IPS DF 19.7 (cell line): ENCODE measurements at places on chromosomes 2 and 18.

GRCh38 chr2:133888621-133889219 lies 320.5 kb upstream of the NCKAP5 start:
- DNase-seq, result no peak

- no peak for DNase-seq
Observed at GRCh38 chr18:70627182-70627802, 338.4 kb downstream of the SOCS6 start.

DNA sequence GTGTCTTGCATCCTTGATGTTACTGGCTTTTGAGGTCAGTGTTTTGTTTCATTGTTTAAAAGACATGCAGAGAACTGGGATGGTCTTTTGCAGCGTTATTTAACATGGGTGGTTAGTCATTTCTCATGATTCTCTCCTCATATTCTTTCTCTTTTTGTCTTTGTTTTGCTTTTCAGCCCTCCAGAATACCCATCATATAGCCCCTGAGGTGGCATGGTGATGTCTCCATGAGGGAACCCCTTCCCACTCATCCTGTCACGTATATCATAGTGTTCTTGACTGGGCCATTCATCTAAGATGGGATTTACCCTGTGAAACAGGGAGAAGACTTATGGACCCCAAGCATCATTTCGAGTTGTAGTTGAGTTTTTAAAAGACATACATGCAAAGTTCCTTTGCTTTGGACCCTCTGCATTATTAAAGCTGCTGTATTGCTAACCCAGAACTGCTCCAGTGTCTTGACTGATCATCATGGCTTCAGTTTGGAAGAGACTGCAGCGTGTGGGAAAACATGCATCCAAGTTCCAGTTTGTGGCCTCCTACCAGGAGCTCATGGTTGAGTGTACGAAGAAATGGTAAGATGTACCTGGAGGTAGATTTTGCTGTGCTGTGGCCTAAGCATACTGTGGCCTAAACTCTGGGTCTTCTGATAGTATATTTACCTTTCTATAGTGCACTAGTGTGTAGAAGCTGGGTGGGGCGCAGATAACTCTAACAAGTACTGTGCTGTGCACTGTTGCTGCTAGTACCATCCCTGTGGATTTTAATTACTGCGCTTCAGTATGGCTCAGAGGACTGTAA lies 1.4 kb downstream of the EHBP1 start:
- DNase-seq, result no peak

GRCh38 chr2:138060301-138060635 lies 96.0 kb downstream of the HNMT start:
- DNase-seq, result no peak

- DNase-seq, result no peak
Observed at GRCh38 chr2:65429786-65430602, 2.4 kb downstream of the SPRED2 start.

DNA sequence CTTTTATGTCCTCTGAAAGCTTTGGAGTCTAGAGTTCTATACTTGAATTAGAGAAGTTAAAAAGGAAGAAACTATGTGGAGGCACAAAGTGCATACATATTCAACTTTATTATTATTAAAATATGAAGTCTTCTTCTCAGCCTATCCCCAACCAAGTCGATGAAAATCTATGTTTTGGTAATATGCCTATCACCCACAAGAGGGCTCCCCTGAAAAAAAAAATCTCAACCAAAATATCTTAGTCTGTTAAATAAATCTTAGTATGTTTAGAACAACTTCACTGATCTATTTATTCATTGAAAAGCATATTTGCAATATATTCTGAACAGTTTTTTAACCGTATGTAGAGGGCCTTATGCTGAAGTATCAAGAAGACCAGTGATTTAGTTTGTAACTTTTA lies 804.5 kb downstream of the TDRD15 start:
- no peak for DNase-seq

- DNase-seq, result no peak
Observed at GRCh38 chr2:64751286-64752260, 97.9 kb upstream of the SERTAD2 start.

DNA sequence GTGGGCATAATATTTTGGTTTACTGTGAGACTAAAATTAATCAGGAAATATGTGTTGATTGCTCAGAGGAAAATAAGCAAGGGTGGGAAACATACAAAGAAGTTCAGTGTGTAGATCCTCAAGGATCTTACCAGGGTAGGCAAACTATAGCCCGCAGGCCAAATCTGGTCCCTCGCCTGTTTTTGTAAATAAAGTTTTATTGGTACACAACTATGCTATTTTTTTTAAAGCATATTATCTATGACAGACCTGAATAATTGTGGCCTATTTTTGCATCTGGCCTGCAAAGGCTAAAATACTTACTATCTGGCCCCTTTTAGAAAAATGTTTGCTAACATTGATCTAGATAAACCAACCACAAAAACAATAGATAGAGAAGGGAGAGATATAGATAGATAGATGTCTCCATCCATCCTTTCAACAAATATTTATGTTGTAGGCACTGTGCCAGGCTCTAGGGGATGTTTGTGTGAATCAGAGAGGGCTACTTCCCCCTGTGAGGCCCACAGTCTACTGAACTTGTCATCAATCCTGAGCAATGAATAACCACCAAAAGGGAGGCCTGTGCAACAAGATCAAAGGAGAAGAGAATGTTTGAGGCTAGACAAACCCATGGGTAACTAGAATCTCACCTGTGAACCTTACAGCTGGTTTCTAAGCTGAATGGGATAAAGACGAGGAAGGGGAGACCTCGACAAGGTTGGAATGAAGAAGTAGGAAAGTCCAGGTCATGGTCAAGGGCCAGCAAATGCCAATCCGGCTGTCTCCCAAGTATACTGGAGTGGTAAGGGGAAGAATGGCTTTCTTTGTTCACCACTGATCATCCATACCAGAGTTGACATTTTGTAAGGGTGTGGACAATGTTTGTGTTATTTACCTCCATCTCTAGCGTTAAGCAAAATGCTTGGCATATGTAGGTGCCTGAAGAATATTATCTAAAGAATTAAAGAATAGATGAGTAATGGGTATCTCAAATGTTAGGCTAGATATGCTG lies 23.6 kb downstream of the ALPK2 start:
- no peak for DNase-seq

DNA sequence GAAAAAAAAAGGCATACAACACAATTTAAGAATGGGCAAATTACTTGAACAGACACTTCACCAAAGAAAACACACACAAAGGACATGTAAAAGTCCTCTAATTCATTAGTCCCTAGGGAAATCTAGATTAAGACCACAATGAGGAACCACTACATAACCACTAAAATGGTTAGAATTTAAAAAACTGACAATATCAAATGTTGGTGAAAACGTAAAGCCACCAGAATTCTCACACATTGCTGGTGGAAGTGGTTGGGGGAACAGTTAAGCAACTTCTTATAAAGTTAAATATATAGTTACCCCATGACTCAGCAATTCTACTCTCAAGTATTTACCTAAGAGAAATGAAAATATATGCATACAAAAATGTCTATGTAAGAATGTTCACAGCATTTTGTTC lies 11.8 kb downstream of the RTN4 start:
- DNase-seq, result no peak

- DNase-seq, result no peak
Observed at GRCh38 chr2:119473621-119474370, 42.1 kb downstream of the TMEM37 start.

DNA sequence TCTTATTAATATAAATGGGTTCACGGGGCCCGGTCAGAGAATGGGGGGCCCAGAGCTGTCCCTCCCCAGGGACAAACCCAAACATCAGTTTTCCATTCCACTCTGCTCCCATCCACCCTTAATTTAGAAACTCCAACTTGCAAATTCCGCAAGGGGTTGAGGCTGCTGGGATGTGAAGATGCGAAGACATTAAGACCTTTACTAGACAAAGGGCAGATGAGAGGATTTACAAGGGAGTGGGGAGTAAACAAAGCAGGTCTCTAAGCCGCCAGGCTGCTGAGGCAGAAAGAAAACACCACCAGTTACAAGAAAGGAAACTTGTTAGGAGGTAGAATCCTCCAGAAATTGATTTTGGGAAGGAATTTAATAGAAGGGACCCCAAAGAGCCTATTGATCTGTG lies 33.1 kb downstream of the MARCO start:
- no peak for DNase-seq

GRCh38 chr18:22711192-22711685 lies 221.9 kb upstream of the RBBP8 start:
- no peak for DNase-seq

DNA sequence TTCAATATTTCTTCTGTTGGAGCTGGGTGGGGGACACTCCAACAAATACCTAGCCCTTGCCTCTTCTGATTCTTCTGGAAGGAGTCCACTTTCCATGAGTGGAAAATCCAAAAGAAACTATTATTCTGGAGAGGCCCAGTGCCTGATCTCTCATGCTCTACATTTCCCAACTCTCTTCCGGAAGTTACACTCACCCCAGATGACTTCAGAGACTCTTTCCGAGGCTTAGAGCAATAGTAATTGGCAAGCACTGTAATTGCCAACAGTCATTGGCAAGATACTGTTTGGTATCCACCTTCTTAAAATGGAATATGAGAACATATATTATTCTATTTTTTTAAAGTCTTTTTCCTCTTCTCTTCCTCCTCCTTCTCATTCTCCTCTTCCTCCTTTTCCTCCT lies 60.5 kb upstream of the CYRIA start:
- DNase-seq, result no peak

GRCh38 chr2:55147531-55147930 lies 84.6 kb downstream of the CLHC1 start:
- DNase-seq, result no peak

DNA sequence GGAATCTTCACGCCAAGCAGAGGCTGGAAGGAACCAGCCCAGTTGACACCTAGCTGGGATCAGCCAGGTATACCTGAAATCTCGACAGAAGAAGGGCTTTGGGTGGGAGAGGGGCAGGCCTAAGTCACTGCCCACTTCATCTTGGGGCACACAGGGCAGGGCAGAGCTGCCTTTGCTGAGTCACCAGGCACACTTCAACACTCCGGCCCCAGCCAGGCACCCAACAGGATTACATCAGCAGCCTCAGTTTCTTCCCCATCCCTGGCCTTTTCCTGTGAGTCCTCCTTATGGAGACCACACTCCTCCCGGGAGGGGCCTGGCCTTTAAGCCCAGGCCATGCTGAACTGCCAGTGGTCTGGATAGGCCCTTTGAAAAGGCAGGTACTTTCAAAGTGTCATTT lies 201.7 kb upstream of the HS6ST1 start:
- no peak for DNase-seq

GRCh38 chr2:215712871-215713790 lies 277.3 kb upstream of the FN1 start:
- no peak for DNase-seq

- no peak for DNase-seq
Observed at GRCh38 chr2:14454202-14454601, 178.3 kb upstream of the LRATD1 start.

GRCh38 chr2:16169381-16169960 lies 229.1 kb downstream of the MYCN start:
- no peak for DNase-seq

DNA sequence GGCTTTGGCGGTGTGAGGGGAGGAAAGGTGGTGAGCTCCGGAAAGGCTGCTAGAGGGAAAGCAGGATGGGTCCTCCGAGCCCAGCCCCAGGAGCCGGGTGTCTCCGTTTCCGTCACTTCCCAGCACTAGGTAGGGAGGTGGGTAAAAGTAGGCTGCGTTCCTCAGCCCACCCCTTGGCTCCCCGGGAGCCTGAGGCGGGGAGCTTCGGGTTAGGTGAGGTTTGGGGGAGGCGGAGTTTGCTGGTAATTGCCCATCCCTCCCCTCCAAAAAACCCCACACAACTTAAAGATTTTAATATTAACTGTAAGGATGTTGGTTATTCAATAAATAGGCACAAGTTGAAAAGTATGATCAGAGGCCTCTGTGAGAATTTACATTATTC lies 552 bp upstream of the ATF2 start:
- DNase-seq, result no peak

- DNase-seq, result no peak
Observed at GRCh38 chr2:215507136-215507535, 71.3 kb upstream of the FN1 start.

GRCh38 chr2:17752246-17752645 lies 1.4 kb downstream of the SMC6 start:
- DNase-seq, result no peak

DNA sequence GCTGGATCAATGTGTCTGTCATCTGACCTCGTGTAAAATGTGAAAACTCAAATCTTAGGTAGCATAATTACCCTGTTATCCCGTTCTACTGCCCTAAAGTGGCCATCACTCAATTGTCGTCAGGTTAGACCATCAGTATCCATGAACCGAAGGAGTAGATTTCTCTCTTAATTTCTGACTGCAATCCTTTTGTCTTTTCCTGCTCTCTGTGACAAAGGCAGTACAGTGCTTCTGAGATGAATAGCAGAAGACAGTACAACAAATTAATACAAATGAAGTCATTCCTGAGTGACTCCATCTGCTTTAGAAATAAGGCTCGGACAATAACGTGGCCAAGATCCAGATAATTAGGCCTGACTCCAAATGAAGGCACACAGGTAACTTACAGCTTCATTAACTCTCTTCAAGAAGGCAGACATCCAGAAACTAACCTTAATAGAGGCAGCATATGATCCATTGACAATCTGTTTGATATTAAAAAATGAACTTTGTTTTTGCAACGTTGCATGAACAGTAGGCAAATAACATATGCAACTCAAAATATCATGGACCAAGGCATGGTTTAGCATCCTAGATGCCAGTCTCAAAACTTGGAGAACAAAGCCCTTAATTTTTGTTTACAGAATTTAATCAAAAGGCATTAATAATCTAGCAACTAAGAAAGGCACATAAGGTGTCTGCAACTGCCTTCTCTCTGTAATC lies 96.7 kb upstream of the CDH20 start:
- DNase-seq, result no peak

- no peak for DNase-seq
Observed at GRCh38 chr2:224426656-224427055, 24.7 kb upstream of the FAM124B start.

DNA sequence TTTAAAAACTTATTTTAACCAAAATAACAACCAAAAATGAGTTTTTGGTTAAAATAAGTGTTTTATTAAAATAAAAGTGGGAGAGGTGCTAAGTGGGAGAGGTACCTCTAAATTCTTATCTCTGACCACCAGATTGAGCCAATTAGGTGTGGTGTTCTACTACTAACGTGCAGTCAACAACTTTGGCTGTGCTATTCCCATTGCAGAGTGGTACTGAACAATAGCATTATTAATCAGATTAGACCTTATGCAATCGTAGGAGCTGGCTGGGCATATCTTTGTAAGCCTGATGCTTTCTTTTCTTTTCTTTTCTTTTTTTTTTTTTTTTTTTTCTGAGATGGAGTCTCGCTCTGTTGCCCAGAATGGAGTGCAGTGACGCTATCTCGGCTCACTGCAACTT lies 38.9 kb downstream of the RAB27B start:
- DNase-seq, result no peak

DNA sequence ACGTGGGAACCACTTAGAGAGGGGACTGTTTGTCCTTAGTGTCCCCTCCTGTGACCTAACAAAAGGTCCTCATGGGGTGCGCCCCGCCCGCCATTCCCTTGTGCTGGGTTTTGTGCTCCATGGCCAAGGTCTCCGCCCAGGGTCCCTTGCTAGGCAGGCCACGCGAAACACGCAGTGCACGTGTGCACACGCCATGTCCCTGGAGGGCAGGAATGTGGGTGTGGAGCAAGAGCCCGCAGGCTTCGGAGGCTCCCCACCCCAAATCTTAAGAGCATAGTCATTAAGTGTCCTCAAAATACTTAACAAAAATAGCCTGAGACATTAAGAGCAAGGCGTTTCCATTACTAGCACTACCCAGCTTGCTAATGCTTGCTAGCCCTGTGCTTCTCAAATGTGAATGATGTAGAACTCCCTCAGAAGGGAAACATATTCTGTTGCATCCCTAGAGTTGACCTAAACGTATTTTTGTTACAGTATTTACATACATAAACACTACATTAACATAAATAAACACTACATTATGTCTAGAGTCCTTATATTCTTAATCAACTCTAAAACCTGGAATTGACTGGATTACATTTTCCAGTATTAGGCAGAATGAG lies 117.6 kb upstream of the APCDD1 start:
- no peak for DNase-seq
